GM04504 (cell line): ENCODE measurements at places on chromosomes 3 and 15.

GRCh38 chr3:58833491-58833890 lies 166.9 kb upstream of the FAM3D start:
- DNase-seq, result no peak

GRCh38 chr3:170322566-170323269 lies 34.8 kb upstream of the SKIL start:
- no peak for DNase-seq

DNA sequence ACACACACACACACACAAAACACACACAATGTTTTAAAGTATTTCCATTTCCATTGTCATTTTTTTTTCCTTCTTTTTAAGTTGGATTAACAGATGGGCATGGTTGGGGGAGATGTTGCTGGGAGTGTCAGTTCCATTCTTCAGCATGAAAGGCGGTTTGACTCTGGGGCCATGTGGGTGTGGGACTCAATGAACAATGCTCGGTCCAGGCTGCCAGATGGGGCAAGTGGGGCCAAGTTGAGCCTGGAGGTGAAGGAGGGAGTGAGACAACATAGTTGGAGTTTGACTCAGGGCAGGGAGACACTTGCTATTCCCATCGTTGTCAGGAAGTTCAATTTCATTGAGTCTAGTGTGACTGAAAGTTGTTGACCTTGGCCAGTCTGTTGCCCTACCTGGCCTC lies 125.3 kb downstream of the TLE3 start:
- no peak for DNase-seq

- DNase-seq, result no peak
Observed at GRCh38 chr15:65940618-65940909, 71.3 kb downstream of the RAB11A start.

GRCh38 chr15:64858021-64858575 lies 16.4 kb downstream of the PLEKHO2 start:
- no peak for DNase-seq

DNA sequence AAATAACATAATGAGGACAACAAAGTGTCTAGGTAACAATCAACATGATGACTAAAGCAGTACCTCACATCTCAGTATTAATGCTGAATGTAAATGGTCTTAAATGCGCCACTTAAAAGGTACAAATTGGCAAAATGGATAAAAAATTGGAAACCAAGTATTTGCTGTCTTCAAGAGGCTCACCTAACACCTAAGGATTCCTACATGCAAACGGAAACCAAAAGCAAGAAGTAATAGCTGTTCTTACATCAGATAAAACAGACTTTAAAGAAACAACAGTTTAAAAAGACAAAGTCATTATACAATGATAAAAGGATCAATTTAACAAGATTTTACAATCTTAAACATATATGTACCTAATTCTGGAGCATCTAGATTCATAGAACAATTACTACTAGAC lies 22.5 kb downstream of the CSNK1G1 start:
- no peak for DNase-seq

DNA sequence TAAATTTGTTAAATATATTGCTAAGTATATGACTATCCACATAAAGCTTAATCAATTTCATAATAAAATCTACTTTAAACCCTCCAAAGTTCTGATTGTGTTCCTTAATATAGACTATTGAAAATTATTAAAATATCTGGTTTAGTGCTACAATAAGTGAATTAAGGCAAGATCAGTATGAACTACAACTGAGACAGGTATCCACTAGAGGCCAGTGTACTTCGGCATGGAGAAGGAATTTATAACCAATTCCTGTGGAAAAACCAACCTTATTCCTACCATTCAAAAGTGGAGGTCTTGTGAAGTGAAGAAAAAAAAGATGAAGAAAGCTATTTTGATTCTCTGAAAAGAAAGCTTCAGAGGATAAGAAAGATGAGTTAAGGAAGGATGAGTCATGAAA lies 237.7 kb downstream of the SUCLG2 start:
- no peak for DNase-seq
